ENCODE measurements at places on chromosomes 4 and X. TPM values are rescaled to one million over a fixed set of nuclear protein-coding genes. Genes with fewer than 3 reads are reported as not detected.

GRCh38 chrX:87710580-87710979 is 193.0 kb downstream of the KLHL4 start:
- DNase-seq, result no peak

DNA sequence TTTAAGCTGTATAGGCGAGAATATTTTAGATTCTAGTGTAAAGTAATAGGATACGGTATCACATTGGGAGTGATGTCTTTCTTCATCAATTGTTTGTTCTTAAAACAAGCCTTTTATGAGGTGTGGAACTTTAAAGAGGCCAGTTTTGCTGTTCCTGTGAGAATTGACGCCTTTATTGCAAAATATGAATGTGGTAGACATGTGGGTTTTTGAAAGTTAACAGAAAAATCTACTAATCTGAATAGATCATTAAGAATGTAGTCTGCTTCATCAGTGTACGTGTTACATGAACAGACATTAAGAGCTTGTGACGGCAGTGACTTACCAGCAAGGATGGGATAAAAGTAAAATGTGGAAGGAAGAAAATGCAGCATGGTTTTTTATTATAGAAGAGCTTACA is 63.8 kb downstream of the STOX2 start:
- DNase-seq, result no peak

DNA sequence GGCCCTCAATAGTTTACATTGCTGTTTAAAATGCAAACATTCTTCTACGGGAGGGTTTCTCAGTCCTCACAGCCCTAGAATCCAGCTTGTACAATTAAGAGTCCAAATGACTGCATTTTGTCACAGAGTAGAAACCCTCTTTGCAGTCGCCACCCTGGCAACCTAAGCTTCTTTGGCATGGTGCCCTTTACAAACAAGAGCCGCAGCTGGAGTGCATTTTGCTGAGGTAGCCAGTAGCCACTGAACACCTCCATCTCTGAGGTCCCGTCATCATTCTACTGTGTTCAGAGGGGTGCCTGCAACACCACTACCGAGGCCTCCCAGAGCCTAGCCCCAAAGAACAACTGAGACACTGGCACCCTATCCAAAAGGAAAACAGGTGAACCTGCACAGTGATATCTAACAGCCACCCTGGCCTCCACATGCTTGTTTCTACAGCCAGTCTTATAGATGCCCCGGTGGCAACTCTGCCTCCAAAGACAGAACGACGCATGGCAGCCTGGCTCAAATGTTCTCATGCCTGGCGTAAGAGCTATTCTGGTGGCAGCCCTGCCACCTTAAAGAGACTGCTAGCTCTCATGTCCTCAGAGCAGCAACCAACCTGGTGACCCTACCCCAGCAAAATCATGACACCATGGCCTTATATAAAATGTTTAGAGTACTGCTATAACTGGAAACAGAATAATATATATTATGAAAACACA is 801.9 kb downstream of the TECRL start:
- DNase-seq, result no peak

GRCh38 chr4:101258883-101259282 is 88.4 kb downstream of the PPP3CA start:
- no peak for DNase-seq

GRCh38 chrX:154967603-154968002 is 54.9 kb downstream of the F8 start:
- no peak for DNase-seq

DNA sequence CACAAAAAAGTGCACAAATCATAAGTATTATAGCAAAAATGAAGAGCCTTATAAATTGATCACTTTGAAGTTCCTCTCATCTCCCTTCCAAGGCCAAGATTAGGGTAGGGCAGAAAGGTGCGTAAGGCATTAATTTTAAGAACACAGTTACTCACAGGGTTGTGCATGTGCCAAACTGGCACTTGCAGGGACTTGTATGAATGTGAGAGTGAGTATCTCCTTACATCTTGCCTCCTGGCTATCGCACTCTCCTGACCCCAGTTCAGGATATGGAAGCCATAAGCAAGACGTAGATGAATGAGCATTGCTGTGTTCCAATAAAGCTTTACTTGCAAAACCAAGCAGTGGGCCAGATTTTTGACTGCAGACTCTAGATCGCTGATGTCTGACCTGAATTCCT is 510.1 kb upstream of the AADAT start:
- DNase-seq, result no peak

DNA sequence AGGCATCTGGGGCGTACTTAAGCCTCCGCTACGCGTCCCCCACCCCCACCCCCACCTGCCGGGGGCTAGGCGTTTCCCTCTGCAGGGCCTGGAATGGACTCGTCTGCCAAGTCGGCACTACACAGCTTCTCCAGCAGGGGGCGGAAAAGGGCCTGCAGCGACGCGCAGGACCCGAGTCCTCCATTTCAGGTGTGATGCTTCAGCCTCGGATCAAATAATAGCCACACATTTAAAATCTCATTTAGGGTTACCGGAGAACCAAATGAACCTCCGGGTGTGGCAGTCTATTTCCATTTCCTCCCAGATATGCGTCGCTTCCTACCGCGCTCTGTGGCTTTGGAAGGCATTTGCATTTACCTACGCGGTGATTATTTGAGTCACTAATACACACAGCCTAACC is 2.9 kb downstream of the PAK3 start:
- peak; percentile 42 for DNase-seq

GRCh38 chrX:131841496-131842437 is 181.3 kb upstream of the STK26 start:
- peak; percentile 17 for DNase-seq

PWWP3B gene
- not detected for total RNA-seq

ADH1C gene
- total RNA-seq, result 496 TPM

FSTL5 gene
- not detected for total RNA-seq

DNA sequence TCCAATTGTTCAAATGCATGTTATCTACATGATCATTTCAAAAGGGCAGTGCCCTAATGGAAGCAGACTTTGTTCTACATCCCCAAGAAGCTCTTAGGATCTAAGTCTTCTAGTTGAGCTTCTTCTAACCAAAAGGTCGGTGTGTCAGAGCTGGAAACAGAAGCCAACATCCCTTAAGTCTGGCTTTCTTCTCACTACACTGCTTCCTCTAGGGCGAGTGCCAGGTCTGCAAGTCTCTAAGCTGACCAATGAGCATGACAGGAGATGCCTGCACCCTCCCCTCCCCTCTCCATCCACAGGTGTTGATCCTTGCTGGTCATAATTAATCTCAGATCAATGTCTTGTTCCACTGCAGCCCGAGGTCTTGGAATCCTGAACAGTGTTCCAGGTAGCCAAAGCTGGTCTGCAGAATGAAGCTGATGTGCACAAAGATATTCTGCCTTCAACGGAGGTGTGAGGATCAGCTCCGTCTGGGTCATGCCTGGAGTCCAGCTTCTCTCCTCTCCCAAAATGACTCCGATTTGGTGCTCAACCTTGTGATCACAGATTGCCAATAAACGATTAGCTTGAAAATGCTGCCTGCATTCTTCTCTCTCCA is 44.1 kb downstream of the WDR1 start:
- no peak for DNase-seq

DNA sequence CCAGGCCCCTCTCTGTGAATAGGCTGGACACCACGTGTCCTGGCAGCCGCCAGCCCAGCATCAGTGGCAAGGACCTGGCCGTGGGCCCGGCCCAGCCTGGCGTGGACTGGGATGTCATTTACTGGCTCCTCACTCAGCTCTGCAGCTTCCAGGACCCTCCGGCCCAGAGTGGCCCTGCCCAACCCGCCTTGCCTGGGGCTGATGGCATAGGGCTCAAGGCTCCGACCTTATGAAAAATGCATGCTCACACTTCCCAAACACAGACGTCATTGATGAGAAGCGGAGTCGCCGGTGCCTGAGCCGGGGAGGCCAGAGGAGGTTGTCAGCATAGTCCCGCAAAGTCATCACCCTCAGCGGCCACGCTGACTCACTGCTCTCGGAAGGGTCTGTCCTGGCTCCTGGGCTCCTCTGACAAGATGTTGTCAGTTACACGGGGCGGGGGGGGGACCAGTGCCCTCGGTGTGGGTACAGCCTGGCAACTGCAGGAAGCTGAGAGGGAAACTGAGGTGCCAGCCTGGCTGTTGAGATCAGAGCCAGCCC is 14.3 kb downstream of the CFAP99 start:
- no peak for DNase-seq

BTC gene
- 7.9 TPM for total RNA-seq

DNA sequence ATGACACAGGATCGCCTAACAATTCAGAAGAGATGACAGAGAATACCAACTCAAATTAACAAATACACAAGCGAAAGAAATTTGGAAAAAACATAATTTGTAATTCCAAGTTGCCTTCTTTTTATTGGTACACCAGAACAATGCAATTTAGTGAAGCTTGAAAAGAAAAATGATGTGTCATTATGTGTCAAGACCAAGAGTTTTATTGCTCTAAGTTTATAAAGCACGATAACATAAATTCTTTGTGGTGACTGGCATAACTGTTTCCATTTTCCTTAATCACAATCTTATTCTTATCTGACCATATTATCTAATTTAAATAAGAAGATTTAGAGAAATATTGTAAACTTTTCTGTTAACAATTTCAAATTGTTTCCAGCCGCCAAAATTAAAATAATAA is 273.2 kb upstream of the TECRL start:
- DNase-seq, result no peak

GRCh38 chrX:14964500-14964899 is 91.3 kb downstream of the MOSPD2 start:
- DNase-seq, result no peak

DNA sequence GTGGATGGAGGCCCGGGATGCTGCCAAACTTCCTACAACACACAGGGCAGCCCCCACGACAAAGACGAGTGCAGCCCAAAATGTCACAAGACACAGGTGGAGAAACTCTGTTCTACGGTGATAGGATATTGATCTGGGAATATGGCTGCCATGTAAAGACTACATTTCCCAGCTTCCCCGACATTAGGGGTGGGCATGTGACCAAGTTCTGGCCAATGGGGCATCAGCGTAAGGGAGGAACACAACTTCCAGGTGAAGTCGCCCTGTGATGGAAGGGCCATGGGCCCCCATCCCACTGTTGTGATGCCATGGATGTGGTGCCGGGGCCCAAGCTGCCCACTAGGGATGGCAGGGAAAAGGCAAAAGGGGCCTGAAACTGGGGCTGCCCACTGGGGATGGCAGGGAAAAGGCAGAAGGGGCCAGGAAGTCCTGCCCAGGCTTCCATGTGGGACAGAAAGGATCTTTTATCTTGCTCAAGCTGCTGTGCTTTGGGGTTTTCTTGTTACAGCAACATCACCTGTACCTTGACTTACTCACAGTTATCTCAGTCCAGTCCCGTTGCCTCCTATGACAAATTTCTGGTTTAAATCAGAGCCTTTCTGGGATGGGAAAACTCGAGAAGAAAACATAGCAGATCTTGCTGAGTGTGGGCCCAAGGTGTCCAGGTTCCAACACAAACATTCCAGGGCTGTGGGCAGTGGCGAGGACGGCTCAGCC is 9.7 kb upstream of the ADRA2C start:
- DNase-seq, result no peak

DNA sequence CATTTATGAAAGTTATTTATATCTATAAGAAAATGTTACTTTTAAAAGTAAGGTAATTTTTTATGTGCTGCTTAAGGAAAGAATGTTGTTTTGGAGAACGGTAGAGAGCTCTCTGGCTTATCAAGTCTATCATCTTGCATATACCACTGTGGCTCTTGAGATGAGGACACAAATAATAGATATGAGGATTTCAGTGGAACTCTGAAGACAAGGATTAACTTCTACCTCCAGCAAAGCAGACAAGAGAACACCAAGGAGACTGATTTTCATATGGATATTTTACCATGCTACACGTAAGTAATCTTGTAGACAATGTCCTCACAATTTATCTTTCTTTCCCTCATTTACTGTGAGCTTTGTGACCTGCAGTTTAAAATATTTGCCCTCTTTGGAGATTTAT is 557.5 kb upstream of the NDST4 start:
- no peak for DNase-seq

COL4A5 gene
- total RNA-seq, result 3.2 TPM

DNA sequence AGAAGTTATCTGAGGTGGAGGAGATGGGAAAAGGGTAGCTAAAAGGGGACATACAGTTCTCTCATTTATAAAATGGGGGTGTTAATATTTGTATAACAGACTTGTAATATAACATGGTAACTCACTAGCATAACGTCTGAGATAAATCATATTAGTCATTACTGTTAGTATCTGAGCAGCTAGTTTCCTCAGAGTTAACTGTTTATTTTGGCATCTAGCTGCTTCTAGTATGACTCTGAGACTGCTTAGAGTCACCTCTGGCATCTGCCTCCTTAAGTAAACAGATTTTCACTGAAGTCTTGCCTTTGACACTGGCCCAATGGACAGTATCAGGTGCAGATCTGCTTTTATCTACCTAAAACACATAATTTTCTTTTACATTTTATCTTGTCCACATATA is 58.1 kb downstream of the SLC30A9 start:
- no peak for DNase-seq

DNA sequence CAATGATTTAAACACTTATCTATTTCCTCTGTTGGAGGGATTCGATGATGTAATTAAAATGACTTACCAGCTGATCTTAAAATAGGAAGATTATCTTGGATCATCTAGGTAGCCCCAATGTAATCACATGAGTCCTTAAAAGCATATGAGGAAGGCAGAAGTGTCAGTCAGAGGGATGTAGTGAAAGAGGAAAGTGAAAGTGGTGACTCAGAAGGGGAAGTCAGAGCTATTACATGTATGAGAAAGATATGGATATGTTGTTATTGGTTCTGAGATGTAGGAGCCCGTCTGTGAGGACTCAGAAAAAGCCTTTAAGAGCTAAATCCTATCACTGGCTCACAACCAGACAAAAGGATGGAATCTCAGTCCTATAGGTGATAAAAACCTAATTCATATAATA is 456.4 kb downstream of the DACH2 start:
- DNase-seq, result no peak

RAB33A gene
- 0.82 TPM for total RNA-seq

CASP3 gene
- 37.0 TPM for total RNA-seq

DNA sequence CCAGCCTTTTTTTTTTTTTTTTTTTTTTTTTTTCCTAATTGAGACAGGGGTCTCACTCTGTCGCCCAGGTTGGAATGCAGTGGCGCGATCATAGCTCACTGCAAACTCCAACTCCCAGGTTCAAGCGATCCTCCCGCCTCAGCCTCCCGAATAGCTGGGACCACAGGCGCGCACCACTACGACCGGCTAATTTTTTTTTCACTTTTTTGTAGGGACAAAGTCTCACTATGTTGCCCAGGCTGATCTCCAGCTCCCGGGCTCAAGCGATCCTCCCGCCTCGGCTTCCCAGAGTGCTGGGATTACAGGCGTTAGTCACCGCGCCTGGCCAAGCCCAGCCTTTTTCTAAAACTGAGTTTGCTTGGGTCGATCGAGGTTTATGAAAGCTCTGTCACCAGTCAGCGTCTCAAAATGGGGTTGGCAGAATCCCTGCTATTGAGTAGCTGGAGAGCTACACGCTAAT is 1.3 kb upstream of the OTUD5 start:
- DNase-seq, result peak; percentile 47

DNA sequence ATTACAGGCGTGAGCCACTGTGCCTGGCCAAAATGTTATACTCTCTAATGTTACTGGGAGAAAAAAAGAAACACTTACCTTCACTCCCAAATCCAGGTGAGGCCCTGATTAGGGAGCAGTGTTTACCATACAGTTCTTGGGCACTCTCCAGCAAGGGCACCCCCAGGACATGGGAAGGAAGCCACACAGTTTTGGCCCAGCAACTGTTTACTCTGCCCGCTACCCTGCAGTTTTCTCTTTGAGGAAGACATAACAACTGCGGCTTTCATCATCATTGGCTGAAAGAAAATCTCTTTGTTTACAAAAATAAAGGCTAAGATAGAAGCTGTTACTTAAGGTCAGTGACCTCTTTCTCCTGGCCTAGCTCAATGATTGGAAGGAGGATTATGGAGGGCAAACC is 145.5 kb upstream of the DUSP21 start:
- DNase-seq, result no peak

- peak; percentile 70 for DNase-seq
Measured at GRCh38 chrX:78104447-78105176, 564 bp downstream of the PGK1 start.

ARAF gene
- total RNA-seq, result 247 TPM
